ENCODE measurements at places on chromosomes 7 and 10.

DNA sequence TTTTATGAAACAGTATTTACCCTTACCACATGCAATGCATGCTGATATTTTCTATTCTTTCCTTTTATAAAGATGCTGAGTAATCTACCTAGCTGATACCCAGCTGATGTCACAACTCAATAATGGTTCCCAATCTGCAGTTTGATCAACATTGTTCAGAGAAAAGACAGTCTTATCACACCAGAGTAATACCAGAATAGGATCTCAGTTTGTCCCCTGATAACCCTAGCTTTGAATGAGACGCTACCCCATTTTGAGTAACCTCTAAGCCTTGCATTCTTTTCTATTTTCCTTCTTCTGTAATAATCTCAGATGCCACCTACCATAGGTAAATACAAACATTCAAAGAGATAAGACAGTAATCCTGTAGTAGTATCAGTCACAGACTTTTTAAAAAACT, 99.6 kb upstream of the RELN start:
- DNase-seq, result no peak

- DNase-seq, result no peak
Measured at GRCh38 chr10:123848564-123849457, 42.8 kb downstream of the CPXM2 start.

GRCh38 chr7:91383053-91383904, 119.0 kb downstream of the FZD1 start:
- no peak for DNase-seq

GRCh38 chr7:108384716-108385483, 71.3 kb downstream of the NRCAM start:
- DNase-seq, result no peak

- no peak for DNase-seq
Measured at GRCh38 chr10:78700816-78701520, 367.8 kb upstream of the ZMIZ1 start.

DNA sequence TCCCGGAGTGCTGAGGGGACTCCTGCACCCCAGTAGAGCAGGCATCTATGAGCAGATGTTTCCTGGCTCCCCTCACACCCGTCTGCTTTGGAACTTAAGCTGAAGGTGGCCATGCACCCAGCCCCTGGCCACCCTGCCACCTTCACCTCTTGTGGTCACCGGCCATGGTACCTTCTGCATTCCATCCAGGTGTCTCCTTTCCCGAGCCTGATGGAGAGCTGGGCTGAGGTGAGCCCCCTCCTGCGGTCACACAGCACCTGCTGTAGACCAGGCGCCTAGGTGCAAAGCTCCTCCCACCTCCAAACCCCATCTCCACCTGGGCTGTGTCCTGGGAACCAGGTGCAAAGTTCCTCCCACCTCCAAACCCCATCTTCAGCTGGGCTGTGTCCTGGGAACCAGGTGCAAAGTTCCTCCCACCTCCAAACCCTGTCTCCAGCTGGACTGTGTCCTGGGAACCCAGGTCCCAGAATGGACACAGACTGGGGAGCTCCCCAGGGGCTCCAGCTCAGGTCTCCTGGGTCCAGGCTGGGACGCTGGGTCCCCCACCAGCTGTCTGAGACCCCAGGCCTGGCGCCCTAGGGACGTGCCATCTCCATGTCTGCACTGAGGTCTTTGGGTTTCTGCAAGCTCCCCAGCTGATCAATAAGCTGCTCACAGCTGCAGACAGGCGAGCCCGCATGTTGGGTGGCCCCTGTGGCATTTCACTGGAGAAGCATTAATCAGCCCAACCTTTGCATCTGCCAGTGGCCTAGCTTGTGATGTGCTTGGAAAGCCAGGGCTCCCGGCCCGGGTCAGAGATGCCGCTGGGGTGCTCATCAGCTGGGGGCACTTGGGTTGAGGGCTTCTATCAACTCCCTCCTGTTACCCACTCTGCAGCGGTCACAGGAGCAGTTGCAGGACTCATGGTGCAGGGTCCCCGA, 61.2 kb upstream of the INPP5A start:
- no peak for DNase-seq

GRCh38 chr10:44028384-44029137, 356.3 kb downstream of the CXCL12 start:
- DNase-seq, result no peak

GRCh38 chr7:143042790-143043271, 9.3 kb upstream of the OR6V1 start:
- no peak for DNase-seq

DNA sequence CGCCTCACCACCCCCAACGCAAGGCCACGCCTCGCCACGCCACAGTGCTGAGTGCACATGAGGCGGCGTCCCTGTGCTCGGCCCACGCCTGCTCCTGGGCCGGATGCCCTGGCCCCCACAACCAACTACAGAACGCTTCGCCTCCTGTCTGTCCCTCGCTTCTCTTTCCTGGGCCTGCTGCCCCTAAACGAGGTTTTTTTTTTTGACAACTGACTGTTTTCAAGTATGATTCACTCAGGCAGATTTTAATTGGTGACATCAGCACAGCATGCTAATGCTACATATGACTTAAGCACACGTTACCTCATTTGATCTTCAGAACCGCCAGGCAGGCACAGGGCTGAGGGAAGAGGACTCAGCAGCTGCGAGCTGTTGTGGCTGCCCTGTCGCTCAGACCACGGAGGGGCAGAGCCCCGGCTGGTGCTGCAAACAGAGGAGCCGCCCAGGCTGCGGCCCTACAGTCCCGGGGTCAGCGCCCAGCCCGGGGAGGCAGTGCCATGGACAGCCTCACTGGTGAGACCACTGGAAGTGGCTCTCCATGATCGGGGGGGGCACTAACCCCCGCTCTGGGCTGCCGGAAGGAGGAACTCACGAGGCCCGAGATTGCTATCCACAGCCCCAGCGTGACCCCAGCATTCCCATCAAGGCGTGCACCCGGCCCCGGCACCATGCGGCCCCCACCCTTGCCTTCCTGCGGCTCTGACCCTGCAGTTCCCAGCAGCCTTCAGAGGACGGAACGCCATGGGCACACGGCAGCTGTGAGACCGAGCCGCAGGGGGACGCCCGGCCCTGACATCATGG, 212.8 kb downstream of the MAD1L1 start:
- no peak for DNase-seq

DNA sequence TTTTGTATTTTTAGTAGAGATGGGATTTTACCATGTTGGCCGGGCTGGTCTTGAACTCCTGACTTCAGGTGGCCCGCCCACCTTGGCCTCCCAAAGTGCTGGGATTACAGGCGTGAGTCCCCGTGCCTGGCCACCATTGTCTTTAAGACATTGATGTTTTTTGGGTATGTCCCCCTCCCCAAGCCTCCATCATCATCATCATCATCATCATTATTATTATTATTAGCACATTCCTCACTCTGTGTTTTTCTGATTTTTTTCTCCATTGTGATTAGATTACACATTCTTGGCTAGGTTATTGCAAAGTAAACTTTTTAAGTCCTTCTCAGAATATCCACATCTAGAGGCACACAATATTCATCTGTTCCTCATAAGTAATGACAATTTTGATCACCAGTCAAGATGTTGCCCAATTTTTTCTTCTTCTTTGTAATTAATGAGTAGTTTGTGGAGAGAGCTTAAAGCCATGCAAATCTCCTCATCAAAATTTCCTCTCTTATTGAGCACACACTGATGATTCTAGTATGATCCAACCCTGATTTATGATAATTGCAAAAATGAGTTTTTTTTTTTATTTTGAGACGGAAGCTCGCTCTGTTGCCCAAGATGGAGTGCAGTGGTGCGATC, 47.5 kb downstream of the EPC1 start:
- no peak for DNase-seq

- DNase-seq, result no peak
Measured at GRCh38 chr10:127129104-127129503, 67.3 kb downstream of the INSYN2A start.

GRCh38 chr7:77525231-77525630, 11.9 kb upstream of the PTPN12 start:
- no peak for DNase-seq

GRCh38 chr7:21524680-21525079, 18.2 kb upstream of the DNAH11 start:
- no peak for DNase-seq

- peak; percentile 1 for DNase-seq
Measured at GRCh38 chr10:133388236-133388972, 5.6 kb upstream of the MTG1 start.

GRCh38 chr7:100418930-100419659, 9.4 kb downstream of the ZCWPW1 start:
- DNase-seq, result no peak

GRCh38 chr7:37337522-37337921, 111.1 kb downstream of the ELMO1 start:
- no peak for DNase-seq

DNA sequence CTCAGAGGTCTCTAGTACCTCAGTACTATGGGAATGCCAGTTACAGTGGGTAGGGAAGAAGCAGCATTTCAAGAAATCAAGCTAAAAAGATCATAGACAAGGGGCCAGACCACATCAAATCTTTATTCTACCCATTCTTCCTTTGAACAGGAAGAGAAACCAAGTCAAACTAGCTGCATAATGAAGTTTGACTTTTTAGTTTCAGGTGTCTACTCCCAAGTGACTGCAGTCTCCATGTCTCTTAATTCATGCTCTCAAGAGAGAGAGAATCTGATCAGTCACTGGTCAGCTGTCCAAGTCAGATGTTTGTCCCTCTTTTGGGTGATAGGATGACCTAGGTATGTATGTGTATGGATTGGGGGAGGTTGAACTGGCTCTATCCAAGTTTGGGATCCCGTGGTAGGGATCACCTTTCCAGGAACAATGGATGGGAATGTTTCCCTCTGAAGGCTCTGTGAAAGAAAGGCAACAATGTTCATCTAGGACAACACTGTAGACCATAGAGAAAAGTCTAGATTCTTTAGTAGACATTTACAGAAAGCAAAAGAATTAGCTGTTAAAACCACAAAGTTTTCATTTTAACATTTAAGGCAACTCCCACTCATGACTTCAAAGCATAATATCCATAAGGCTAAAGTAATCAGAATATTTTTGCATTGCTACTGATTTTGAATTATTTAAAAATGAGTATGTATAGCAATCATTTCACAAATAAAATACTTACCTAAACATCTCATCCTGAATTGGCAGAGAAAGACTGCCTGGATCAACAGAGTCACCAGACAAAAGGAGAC, 30.1 kb upstream of the PRTFDC1 start:
- DNase-seq, result no peak

DNA sequence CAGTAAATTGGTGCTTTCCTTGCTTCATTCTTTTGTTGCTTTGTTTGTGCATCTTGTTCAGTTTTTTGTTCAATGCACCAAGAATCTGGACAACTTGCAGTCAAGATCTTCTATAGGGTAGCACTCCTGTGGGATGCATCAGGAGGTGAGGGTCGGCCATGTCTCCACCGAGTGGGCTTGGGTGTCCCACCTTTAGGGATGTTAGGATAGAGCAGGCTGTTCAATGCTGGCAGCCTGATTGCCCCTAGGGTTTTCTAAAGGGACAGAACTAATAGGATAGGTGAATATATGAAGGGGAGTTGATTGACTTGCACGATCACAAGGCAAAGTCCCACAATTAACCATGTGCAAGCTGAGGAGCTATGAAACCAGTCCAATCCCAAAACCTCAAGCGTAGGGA, 109.9 kb downstream of the GLRX3 start:
- no peak for DNase-seq

GRCh38 chr7:23294549-23295400, 4.4 kb upstream of the MALSU1 start:
- DNase-seq, result no peak

- no peak for DNase-seq
Measured at GRCh38 chr7:51477819-51478218, 161.2 kb upstream of the COBL start.

DNA sequence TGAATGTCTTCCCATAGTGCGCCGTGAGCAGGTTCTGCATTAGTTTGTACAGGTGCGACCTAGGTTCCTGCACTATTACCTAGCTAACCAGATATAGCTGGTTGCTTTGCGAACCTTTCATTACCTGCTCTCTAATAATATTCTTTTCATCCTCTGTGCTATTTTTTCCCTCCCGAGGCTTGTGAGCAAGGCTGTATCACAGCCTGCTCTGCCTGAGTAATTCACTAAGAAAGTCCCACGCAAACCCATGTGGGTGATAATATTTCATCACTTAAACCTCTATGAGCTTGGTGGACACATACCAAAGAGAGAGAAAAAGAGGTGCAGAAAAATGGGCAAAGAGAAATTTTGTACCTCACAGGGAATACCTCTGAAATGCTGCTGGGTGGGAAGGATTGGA, 8.4 kb downstream of the INHBA start:
- no peak for DNase-seq

DNA sequence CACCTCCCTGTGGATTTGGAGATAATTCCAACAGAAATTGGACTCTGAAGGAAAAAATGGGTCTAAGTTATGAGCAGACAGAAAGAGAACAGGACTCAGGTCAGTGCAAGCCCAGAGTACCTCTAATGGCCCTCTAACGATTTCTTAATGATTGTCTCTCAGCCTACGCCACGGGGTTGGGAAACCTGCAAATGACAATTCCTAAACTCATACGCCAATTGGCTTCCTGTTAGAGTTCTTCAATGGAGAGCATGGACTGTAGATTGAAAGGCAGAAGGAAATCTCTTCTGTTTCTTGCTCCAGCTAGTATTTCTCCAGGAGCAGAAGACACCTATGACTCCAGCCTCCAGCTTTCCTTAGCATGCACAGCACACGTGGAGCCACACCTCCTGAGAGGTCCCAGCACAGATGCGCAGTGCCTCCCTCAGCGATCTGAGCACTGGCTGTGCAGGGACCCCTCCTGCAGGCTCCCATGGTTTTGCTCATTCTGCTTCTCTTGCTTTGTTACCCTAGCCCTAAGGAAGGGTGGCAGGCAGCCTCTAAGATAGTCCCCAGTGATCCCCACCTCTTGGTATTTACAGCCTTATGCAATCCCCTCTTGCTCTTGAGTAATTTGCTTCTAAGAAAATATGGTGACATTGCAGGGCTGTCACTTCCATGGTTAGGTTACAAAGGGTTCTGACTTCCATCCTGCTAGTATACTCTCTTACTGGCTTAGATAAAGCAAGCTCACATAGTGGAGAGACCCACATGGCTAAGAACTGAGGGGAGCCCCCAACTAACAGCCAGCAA, 30.1 kb downstream of the DENND11 start:
- no peak for DNase-seq

GRCh38 chr7:158646766-158647474, 57.7 kb downstream of the NCAPG2 start:
- DNase-seq, result no peak

DNA sequence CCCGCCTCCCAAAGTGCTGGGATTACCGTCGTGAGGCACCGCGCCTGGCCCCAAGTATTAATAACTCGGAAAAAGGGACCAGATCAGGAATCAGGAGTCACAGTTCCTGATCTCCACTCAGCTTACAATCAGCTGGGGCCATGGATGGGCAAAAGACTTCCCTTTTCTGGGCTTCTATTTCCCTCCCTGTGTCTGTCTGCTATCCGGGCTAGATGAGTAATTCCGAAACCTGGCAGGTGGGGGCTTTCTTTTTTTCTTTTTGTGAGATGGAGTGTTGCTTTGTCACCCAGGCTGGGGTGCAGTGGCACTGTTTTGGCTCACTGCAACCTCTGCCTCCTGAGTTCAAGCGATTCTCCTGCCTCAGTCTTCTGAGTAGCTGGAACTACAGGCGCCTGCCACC, 11.6 kb downstream of the RPS24 start:
- DNase-seq, result no peak
